ENCODE measurements at places on chromosomes 5 and 9.

- no peak for DNase-seq
Observed at GRCh38 chr5:6540111-6540827, 91.6 kb downstream of the UBE2QL1 start.

GRCh38 chr5:96919754-96920197, 16.1 kb upstream of the LNPEP start:
- no peak for DNase-seq

- DNase-seq, result no peak
Observed at GRCh38 chr5:143398053-143398355, 5.5 kb downstream of the NR3C1 start.

- DNase-seq, result no peak
Observed at GRCh38 chr5:179371681-179372680, 26.7 kb upstream of the ADAMTS2 start.

GRCh38 chr9:133718563-133719315, 19.4 kb downstream of the SARDH start:
- DNase-seq, result no peak

- DNase-seq, result no peak
Observed at GRCh38 chr5:149766460-149767280, 36.6 kb downstream of the PPARGC1B start.

DNA sequence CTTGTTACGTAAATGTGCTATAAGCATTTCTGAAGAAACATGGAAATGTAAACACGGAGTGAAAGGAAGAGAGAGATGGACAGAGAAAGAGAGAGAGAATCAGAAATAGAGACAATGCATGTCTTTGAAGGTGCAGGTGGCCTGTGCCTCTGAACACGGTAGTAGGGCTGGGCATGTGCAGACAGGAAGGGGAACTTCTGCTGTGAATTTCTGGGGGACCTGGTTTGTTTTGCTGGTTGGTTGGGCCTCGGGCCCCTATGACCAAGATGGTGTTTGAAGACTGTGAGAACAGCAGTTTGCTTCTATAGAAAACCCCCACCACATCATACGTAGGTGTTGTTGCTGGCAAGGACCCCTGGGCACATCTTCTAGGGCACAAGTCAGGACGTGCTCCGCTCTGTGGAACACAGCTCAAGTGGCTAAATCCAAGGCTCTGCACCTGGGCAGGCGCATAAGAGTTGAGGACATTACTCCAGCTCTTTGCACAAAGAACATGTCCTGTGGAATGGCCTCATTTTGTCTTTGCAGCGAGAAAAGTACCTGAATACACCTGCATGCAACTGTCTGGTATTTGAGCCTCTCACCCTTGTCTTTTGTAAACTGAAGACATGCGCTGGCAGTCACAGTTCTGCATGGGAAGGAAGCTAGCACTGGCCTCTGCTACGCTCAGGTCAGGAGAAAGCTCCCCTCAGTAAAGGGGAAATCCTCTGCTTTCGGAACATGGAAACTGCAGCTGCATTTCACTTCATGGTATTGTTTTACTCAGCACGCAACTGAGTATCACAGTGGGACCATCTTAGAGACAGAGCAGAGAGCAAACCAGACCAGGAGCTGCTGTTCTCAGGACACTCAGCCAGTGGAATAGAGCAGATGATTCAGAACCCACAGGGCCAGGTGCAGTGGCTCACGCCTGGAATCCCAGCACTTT, 2.7 kb downstream of the OR2V2 start:
- DNase-seq, result no peak

DNA sequence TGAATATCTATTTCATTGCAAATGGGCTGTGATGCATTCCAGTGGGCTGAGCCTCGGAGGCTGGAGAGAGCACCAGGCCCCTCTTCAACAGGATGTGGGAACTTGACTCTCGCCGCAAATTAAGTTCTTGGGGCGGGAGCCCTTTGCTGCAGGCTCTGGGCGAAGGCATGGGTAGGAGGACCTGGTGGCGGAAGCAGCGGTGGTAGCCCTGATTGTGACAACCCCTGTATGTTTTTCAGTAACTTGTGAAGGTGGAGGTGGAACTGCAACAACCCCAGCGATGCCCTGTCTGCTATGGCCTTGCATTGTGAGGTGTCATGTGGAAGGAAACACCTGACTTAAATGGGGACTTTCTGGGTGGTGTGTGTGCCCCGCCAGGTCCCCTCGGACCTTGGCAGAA, 9.4 kb downstream of the FYB1 start:
- DNase-seq, result peak; percentile 61

GRCh38 chr9:126128494-126129142, 198.0 kb upstream of the MVB12B start:
- DNase-seq, result no peak

DNA sequence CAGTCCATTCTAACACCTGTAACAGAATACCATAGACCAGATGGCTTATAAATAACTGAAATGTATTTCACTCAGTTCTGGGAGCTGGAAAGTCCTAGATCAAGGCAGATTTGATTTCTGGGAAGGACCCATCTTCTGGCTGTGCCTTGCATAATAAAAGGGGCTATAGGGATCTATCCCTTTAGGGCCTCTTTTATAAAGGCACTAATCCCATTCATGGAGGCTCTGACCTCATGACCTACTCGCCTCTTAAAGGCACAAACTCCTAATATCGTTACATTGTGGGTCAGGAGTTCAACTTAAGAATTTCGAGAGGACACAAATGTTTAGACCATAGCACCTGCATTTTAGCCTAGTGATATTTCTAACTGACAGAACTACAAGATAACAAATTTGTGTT, 619.0 kb downstream of the CDH18 start:
- no peak for DNase-seq

DNA sequence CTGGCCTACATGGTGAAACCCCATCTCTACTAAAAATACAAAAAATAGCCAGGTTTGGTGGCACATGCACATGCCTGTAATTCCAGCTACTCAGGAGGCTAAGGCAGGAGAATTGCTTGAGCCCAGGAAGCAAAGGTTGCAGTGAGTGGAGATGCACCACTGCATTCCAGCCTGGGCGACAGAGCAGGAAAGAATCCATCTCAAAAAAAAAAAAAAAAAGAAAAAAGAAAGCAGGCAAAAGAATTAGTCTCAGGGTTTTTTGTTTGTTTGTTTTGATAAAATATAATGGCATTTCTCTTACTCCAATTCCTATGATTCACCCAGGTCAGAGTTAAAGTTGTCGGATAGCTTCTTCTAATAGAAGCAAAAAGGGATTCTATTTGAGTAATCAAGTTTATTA, 67.0 kb upstream of the ATG10 start:
- no peak for DNase-seq

GRCh38 chr5:78534148-78534904, 114.2 kb downstream of the LHFPL2 start:
- no peak for DNase-seq

- DNase-seq, result no peak
Observed at GRCh38 chr9:14243514-14244042, 70.4 kb downstream of the NFIB start.

DNA sequence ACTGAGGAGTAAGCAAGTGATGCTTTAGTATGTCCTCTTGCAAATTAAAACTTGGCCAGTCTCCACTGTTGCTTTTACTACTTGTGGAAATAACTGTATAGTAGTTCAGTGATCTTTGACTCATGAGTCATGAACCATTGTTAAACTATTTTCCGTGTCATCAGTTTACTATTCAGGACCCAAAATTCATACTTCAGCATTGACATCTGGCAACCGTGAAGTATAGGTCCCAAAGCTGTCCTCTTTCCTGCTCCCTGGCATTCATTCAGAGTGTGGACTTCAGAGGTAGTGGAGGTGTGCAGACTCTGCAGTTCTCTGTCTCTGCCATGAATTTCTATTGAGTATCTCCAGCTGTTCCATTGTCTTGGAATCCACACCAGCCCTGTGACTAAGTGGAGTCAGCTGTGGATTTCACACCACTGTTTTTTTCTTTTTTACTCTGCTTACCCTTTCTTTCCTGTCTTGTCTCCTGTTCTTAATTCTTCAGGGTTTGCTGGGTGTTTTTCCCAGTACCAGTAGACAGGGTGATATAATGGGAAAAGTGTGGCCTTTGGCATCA, 7.5 kb downstream of the TDRD7 start:
- DNase-seq, result no peak

- DNase-seq, result no peak
Observed at GRCh38 chr5:159092972-159093371, 6.7 kb downstream of the EBF1 start.

- no peak for DNase-seq
Observed at GRCh38 chr9:109894921-109895758, 115.1 kb downstream of the PALM2AKAP2 start.

DNA sequence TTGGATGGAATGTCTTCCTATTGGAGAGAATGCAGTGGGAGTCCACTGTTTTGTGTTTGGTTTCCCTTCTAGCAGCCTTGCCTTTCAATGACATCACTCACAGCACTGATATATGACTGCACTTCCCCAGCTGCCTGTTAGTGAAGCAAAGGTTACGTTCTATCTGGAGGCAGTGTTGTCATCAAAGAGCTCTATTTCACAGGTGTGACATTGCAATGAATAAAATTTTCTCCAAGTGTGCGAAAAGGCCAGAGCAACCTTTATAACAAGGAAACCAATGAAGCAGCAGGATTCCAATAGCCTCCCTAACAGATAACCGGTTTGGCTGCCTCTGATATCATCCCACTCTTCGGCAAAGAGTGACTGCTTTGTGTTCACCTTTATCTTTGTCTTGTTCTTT, 523.5 kb upstream of the ZNF608 start:
- DNase-seq, result no peak

GRCh38 chr9:97954550-97954989, 16.6 kb upstream of the HEMGN start:
- no peak for DNase-seq

DNA sequence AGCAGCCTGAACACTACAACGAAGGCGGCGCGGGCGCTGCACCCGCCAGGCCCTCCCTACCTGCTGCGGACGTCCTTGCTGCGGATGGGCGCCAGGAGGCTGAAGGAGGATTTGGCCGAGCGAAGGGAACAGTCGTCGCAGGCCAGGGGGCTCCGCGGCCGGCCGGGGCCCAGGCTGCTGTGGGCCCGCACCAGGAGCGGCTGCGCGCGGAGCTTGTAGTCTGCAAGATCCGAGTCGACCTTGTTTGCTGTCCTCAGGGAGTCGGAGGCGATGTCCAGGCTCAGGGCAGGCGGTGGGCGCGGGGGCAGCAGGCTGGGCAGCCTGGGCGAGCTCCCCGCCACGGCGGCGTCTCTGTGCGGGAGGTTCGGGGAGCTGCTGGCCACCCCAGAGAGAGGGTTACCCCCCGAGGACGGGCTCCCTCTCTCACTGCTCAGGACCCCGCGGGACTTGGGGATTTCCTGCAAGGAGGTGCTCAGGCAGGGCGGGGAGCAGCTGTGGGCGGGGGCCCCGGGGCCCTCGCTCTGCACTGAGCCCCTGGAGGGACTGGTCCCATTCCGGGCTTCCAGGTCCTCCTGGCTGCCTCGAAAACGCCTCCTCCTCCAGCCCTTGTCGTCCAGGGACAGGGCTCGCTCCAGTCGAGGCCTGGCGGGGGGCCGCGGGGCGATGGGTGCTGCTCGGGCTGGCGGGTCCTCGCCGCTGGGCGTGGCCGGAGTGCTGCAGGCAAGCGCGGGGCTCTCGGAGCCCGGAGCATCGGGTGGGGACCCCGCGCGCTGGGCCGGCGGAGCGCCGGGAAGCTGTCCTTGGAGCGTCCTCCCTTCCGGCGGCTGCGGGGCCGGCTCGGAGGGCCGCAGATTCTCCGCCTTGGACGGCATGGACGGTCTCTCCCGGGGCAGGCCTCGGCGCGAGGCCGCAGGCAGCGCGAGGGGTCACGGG, 831 bp downstream of the INPP5E start:
- peak; percentile 35 for DNase-seq
